RWPE1 (cell line): ENCODE measurements at places on chromosomes 1 and 21.
A peak's percentile ranks its signal among the peaks of the same experiment; 100 is the strongest.

DNA sequence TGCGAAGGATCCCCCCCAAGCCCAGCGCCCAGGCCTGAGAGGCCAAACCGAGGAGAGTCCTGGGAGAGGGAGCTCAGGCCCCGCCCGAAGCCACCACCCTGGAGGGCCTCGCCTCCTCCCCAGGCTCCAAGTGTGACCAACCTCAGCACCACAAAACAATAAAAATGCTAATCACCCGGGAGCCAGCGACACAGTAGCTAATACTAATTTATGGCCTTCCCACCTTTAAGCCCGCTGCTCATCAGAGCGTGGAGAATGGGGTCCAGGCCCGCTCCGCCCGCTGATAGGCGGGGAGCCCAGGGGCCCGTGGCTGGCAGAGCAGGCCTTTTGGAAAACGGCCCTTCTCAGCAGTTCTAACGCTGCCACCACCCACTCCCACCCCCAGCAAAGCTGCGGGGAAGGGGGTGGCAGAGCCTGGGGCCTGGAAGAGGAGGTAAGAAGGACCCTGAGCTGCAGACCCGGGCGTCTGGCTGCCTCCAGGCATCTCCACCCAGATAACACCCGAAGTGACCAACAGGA lies 20.4 kb upstream of the TAS1R2 start:
- DNase-seq, result no peak

DNA sequence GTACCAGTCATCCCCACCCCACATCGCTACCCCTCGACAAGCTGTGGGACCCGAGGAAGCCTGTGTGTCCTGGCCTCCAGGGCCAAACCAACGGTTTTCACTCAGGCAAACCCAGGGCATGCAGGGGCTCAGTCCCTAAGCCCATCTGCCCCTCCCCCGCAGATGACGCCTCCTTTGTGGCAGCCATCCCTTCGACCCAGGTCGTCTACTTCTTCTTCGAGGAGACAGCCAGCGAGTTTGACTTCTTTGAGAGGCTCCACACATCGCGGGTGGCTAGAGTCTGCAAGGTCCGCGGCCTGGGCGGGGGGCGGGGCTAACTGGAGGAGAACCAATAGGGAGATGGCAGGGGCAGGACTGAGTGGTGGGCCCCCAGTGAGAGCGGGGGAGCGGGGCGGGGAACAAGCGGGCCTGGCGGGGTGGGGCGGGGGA lies 7.4 kb downstream of the SEMA4A start:
- DNase-seq, result no peak

- no peak for DNase-seq
Measured at GRCh38 chr1:47932743-47933142, 64.4 kb downstream of the TRABD2B start.

- no peak for DNase-seq
Measured at GRCh38 chr1:169610858-169611257, 19.1 kb downstream of the SELP start.

GRCh38 chr1:25099343-25099951 lies 132.9 kb downstream of the SYF2 start:
- no peak for DNase-seq

GRCh38 chr1:226638001-226638601 lies 89.5 kb downstream of the STUM start:
- DNase-seq, result no peak

GRCh38 chr1:61284248-61284854 lies 202.0 kb downstream of the NFIA start:
- no peak for DNase-seq

DNA sequence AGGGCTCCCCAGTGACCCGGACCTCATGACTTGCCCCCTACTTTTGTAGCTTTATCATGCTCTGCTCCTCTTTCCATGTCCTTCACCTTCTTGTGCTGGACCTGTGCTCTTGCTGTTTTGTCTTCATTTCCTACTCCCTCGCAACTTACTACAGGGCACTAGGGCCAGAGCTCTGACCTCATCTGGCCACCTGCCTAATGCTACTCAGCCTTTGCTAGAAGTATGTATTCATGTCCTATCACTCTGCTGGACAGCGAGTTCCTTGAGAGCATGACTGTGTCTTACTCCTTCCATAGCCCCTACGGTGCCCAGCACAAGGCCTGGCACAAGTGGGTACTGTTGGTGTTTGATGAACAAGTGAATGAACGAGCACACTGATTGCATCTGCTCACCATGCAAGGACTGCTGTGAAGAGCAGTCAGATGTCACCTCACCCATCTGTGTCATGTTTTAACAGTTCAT lies 1.9 kb downstream of the MTFR1L start:
- DNase-seq, result no peak

- DNase-seq, result no peak
Measured at GRCh38 chr1:215539803-215540570, 27.1 kb upstream of the KCTD3 start.

DNA sequence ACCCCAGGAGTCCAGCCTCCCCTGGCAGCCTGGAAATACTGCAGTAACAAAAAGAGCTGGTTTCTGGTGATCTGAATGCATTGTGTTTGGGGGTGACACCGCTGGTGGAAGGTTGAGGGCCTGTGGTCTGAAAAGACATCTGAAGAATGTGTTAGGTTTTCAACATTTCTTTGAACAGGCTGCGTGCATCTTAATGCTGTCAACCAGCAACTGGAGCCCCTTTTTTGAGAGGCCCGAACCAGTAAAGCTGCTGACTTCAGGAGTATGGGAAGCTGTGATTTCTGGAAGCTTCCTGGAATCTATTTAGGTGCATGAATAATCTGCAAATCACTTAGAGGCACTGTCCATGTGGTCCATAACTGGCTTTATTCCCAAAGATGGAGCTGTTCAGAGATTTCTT lies 17.0 kb downstream of the ATP5PO start:
- DNase-seq, result no peak

GRCh38 chr1:204080163-204080903 lies 7.4 kb downstream of the SOX13 start:
- peak; percentile 100 for DNase-seq

GRCh38 chr1:232682248-232682647 lies 52.3 kb upstream of the SIPA1L2 start:
- DNase-seq, result no peak

DNA sequence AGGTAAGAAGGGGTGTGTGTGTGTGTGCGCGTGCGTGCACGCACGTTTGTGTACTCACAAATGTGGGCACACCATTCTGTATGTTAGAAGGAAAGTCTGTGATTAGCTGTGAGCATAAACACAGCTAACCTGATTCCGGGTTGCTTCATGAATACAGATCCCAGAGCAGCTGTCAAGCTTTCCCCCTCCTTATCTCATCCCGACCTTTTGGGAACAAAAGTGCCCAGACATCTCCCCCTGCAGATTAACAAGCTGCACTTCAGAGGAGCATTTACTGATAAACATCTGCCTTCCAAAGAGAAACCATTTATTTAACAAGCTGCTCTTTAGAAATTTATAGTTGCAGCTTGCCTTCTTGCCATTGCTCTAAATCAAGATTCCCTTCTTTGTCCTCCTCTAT lies 97.0 kb downstream of the MT1HL1 start:
- no peak for DNase-seq

GRCh38 chr1:36464605-36465393 lies 615 bp upstream of the MRPS15 start:
- DNase-seq, result no peak

DNA sequence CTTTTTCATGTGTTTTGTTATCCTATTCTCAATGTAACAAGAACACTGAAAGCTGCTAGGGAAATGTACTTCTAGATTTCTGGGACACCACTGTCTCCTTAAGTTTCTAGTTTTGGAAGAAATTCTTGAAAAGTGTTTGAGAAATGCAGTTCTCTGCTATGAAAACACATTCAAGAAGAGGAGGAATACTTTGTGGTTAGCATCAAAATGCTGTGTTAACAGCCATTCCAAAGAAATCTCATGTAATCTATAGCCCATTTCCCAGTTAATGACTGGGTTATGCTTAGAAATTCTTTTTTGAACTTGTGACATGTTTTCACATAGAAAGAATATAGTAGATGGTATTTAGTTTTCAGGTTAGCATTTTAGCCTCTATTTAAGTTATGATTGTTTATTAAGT lies 6.0 kb downstream of the RAVER2 start:
- DNase-seq, result no peak

DNA sequence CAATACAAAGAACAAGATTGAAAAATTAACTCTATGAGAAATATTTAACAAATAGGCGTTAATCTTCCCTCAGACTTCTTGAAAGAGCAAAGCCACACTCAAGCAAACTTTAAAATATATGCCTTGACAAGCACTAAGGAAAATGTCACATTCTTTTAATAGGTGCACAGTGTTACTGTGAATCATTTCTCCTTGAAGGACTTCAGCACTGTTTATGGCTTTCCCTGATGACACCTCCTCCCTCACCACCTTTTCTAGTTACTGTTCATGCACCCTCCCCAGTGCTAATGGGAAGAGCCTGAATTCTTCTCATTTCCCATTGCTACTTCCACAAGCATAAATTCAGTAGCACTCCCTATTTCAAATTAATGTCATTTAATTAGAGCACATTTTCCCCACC lies 299.5 kb upstream of the RRP15 start:
- DNase-seq, result no peak

GRCh38 chr1:153799566-153800465 lies 24.6 kb downstream of the SLC27A3 start:
- DNase-seq, result no peak

DNA sequence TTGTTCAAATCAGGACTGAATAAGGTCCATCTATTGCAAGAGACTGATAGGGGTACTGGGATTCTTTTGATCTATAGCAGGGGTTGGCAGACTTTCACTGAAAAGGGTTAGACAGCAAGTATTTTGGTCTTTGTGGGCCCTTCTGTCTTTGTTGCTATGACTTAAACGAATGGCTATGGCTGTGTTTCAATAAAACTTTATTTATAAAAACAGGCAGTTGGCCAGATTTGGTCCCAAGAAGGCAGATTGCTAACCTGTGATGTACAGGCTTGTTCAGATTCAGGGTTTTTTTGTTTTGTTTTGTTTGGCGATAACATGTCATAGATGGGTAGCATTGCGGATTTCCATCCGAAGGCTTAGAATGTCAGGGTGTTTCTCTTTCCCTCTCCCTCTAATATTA lies 3.9 kb upstream of the BACE2 start:
- DNase-seq, result no peak

DNA sequence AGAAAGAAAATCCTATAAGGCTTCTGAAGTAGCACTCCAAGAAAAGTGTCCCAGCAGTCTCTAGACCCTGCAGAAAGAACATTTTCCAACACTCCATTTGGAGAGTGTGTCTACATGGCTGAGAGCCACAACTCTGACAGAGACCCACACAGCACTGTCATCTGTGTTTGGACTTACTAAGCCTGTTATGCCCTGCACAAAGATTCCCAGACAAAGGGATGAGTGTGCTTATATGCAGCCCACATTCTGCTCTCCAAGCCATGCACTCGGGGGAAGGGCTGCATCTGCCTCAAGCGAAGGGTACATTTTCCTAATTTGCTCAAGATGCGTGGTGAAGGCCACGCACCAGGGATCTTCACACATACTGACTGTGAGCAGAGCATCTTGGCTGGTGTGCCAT lies 24.4 kb upstream of the SLAMF6 start:
- no peak for DNase-seq

- no peak for DNase-seq
Measured at GRCh38 chr1:38203441-38203840, 156.8 kb upstream of the POU3F1 start.

GRCh38 chr21:41542727-41543126 lies 34.8 kb upstream of the TMPRSS2 start:
- DNase-seq, result no peak

DNA sequence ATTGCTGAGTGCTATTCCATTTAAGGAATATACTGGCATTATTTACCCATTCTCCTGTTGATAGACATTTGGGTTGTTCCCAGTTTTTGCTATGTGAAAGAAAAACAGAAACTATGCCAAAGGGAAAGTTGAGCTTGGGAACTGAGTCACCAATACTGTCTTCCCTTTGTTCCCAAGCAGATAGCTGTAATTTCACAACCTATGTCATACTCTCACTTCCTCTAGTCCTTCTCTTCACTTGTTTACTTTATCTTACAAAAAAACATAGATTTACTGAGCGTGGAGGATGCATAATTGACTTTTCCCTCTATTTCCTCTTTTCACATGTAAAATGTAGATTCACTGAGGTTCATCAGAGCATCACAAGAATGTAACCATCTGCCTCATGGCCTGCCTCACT lies 32.4 kb upstream of the PGBD5 start:
- peak; percentile 8 for DNase-seq

- DNase-seq, result peak; percentile 45
Measured at GRCh38 chr1:18581420-18581880, 49.2 kb upstream of the PAX7 start.

DNA sequence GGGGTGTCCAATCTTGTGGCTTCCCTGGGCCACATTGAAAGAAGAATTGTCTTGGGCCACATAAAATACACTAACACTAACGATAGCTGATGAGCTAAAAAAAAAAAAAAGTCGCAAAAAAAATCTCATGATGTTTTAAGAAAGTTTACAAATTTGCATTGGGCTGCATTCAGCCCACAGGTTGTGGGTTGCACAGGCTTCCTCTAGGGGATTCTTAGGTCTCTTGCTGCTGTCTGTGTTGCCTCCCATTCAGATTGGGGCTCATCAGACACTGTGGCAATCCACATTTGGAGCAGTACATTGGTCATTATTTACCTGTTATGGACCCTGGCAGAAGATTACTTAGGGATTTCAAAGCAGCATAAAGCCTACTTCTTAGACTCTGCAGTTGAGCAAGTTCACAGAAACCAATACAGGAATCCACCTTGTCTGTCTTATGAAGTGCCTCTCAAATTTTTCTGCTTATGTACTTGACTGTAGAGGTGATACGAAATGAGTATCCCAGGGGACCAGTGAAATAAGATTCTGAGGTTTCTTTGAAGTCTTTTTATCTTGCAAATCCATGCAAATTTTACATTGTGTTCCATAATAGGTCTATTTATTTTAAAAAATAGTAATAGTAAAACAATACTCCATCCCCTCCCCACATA lies 205.5 kb downstream of the RPS6KC1 start:
- no peak for DNase-seq

DNA sequence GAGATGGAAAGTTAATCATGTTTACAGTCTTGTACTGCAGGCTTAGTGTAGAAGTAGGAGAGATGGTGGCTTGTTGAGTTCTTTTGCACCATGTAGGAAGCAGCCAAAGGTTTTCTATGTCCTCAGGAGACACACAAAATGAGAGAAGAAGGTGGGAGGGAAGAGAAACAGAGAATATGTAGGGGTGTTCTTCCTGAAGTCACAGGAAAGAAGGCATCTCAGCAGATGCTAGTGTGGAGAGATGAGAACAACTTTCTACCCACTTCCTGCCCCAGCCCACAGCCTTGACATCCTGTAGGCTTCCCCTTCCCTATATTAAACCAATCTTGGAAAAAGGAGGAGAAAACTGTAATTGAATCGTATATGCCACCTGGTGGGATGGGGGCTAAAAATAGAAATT lies 217.0 kb downstream of the S1PR1 start:
- DNase-seq, result no peak

GRCh38 chr1:19439464-19440171 lies 45.7 kb downstream of the CAPZB start:
- no peak for DNase-seq

GRCh38 chr1:210627755-210628154 lies 299.1 kb downstream of the HHAT start:
- no peak for DNase-seq

GRCh38 chr21:43768868-43769167 lies 7.3 kb downstream of the CSTB start:
- DNase-seq, result no peak

- no peak for DNase-seq
Measured at GRCh38 chr1:36847186-36847585, 187.1 kb downstream of the GRIK3 start.
